ENCODE measurements at places on chromosomes 16 and 17. TPM values are rescaled to one million over a fixed set of nuclear protein-coding genes. Genes with fewer than 3 reads are reported as not detected.

SSTR5 gene
- total RNA-seq: 0.78 TPM

- H3K27me3 ChIP-seq: no peaks in the 10 kb centered on the region
- H3K4me1 ChIP-seq: peaks cover 9% of the 10 kb centered on the region
- no peak overlapping the region for H3K27ac ChIP-seq
- no peak overlapping the region for H3K4me3 ChIP-seq
These were observed 28.8 kb downstream of the ABCC12 start for GRCh38 chr16:48126801-48127644.

- no peak overlapping the region for H3K4me3 ChIP-seq
- DNase-seq: no peak
- no peaks in the 10 kb centered on the region for H3K27me3 ChIP-seq
- H3K36me3 ChIP-seq: peaks cover 25% of the 10 kb centered on the region
- H3K4me1 ChIP-seq: peaks cover 15% of the 10 kb centered on the region
These were observed 74.7 kb downstream of the TBC1D16 start for GRCh38 chr17:79960788-79961522.

- H3K36me3 ChIP-seq: peaks cover 14% of the 10 kb centered on the region
- no peak overlapping the region for H3K27ac ChIP-seq
- H3K4me1 ChIP-seq: peaks cover 29% of the 10 kb centered on the region
These were observed 11.6 kb downstream of the CDH3 start for GRCh38 chr16:68656751-68657150.

DNA sequence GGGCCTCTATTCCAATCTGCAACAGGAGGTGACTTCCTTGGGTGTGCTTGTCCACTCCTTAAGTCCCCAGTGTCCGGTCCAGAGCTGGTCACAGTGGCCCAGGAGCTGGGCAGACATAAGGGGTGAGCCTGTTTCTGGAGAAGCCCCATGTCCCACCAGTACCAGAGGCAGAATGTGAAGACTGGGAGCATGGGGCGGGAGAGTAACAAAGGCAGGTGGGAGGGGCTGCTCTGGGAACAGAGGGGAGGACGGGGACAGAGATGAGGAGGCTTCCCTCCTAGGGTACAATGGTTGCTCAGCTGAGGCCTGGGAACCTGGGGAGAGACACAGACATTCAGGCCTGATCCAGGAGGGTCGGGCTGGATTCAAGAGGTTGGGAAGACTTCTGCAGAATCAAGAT, 323.3 kb upstream of the TNRC6C start:
- no peak overlapping the region for H3K27ac ChIP-seq
- H3K36me3 ChIP-seq: no peaks in the 10 kb centered on the region
- H3K4me1 ChIP-seq: peaks cover 11% of the 10 kb centered on the region
- H3K4me3 ChIP-seq: no peak overlapping the region

GRCh38 chr16:67415872-67416793, at the start of gene ZDHHC1:
TSS of gene ZDHHC1 (minus strand) at chr16:67416477. CDS start at chr16:67407775, 8,702 bp downstream.
- H3K27me3 ChIP-seq: peaks cover 20% of the 10 kb centered on the region
- H3K36me3 ChIP-seq: no peaks in the 10 kb centered on the region
- DNase-seq: peak; percentile 83
- peaks cover 33% of the 10 kb centered on the region for H3K4me1 ChIP-seq
- H3K4me3 ChIP-seq: peak within 1 kb of the TSS; percentile 73

KRT12 gene
- total RNA-seq: not detected

GRCh38 chr17:83107656-83108048, 28.2 kb downstream of the METRNL start:
- H3K27ac ChIP-seq: no peak overlapping the region
- H3K4me3 ChIP-seq: no peak overlapping the region
- H3K27me3 ChIP-seq: no peaks in the 10 kb centered on the region
- DNase-seq: no peak
- H3K36me3 ChIP-seq: no peaks in the 10 kb centered on the region

GRCh38 chr16:2468725-2469398, 2.2 kb upstream of the NTN3 start:
- peak; percentile 30 for DNase-seq
- no peaks in the 10 kb centered on the region for H3K36me3 ChIP-seq
- H3K4me1 ChIP-seq: peaks cover 19% of the 10 kb centered on the region
- peak overlapping the region; percentile 59 for H3K4me3 ChIP-seq
- peaks cover 38% of the 10 kb centered on the region for H3K27me3 ChIP-seq
- H3K27ac ChIP-seq: no peak overlapping the region

SRSF2 gene
- total RNA-seq: 410 TPM

GRCh38 chr16:24077966-24078365, 178.2 kb upstream of the CACNG3 start:
- peaks cover 19% of the 10 kb centered on the region for H3K4me1 ChIP-seq
- no peaks in the 10 kb centered on the region for H3K36me3 ChIP-seq
- H3K27me3 ChIP-seq: no peaks in the 10 kb centered on the region
- DNase-seq: no peak

BAIAP3 gene
- total RNA-seq: 16.5 TPM

WNT9B gene
- total RNA-seq: 0.87 TPM

PRSS27 gene
- 5.4 TPM for total RNA-seq

- no peaks in the 10 kb centered on the region for H3K36me3 ChIP-seq
- H3K4me3 ChIP-seq: no peak overlapping the region
- no peaks in the 10 kb centered on the region for H3K27me3 ChIP-seq
- peaks cover 24% of the 10 kb centered on the region for H3K4me1 ChIP-seq
These were observed 87.9 kb downstream of the CCDC182 start for GRCh38 chr17:57657211-57657610.

GRCh38 chr16:75931970-75932369, 205.7 kb upstream of the CPHXL start:
- peaks cover 26% of the 10 kb centered on the region for H3K36me3 ChIP-seq
- no peak for DNase-seq
- H3K4me3 ChIP-seq: no peak overlapping the region
- H3K27me3 ChIP-seq: peaks cover 99% of the 10 kb centered on the region
- no peak overlapping the region for H3K27ac ChIP-seq
- H3K4me1 ChIP-seq: no peaks in the 10 kb centered on the region

OSGIN1 gene
- 1.7 TPM for total RNA-seq

KRTAP1-1 gene
- not detected for total RNA-seq

HOXB6 gene
- total RNA-seq: 0.11 TPM

DNA sequence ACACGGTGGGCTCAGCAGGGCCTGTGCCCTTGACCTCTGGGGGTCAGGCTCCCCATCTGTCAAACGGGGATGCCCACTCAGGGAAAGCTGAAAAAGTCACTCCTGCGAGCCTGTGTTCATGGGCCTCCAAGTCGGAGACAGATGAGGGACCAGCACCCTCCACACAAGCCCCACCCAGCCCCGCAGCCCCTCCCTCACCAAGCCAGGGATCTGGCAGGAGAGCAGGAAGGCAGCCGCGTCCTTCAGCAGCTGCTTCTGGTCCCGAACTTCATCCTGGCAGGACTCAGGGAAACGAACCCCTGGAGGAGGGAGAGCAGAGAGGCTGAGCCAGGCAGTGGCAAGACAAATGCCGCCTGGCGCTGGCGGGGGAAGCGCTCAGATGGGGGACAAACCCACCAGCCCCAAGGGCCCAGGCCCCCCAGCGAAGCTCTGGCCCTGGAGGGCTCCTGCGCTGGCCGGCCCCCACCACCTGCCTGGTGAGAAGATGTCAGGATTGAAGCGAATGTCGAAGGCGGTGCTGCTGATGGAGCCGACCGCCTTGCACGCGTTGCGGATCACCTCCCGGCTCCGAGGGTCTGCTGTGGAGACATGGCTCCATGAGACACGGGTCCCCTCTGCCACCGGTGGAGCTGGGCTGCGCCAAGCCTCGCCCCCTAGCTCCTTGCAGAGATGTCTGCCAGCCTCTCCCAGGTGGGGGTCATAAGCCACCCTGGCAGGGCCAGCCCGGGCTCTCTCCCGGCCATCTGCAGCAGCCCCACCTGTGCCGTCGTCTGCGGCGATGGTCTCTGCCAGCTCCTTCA, 15.4 kb downstream of the CLUH start:
- DNase-seq: peak; percentile 6
- H3K27me3 ChIP-seq: no peaks in the 10 kb centered on the region
- H3K36me3 ChIP-seq: peaks cover 12% of the 10 kb centered on the region
- no peak overlapping the region for H3K27ac ChIP-seq

TEKT5 gene
- total RNA-seq: 0.60 TPM

Data from WTC11 (cell line).